PC-9 (cell line): ENCODE measurements at places on chromosomes 2 and 18.

- no peak for DNase-seq
Measured at GRCh38 chr18:3046216-3046808, 33.4 kb upstream of the LPIN2 start.

DNA sequence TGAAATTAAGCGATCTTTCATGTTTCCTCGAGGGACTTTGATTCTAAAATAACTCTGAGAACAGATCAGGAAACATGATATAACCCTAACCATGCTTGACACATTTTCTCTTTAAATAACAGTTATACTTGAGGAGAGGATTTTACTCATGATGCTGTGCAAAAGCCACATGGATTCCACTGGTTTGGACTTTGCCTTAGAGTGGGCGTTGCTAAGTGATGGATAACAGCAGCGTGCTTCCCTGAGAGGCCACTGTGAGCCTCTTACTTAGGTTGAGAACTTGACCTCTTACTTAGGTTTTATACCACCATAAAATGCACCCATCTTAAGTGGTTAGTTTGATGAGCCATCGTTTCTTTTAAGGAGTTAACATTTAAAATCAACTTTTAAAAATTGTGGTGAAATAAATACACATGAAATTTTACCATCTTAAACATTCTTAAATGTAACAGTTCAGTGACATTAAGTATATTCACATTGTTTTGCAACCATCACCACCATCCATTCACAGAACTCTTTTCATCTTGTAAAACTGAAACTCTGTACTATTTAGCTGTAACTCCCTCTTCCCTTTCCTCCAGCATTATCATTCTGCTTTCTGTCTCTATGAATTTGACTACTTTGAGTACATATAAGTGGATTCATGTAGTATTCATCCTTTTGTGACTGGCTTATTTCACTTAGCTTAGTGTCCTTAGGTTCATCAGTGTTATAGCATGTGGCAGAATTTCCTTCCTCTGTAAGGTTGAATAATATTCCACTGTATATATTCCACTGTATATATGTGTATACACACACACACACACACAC lies 22.6 kb downstream of the ANXA4 start:
- DNase-seq: no peak

DNA sequence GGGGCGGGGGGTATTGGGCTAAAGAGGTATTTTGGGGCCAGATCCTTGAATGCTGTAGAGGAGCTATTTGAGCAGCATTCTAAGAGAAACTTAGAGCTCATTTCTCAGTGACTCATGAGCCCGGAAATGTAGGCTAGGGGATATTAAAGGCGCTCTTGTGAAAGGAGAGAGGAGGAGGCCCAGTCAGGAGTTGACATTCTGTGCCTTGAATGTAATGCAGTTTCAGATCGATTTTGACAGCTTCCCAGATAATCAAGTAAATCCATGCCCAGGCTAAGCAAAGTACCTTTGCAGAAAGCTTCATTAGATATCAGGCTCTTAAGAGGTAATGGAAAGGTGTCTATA lies 1.5 kb downstream of the CAB39 start:
- no peak for DNase-seq

GRCh38 chr2:145849466-145849865 lies 1329.5 kb upstream of the ZEB2 start:
- DNase-seq: no peak

DNA sequence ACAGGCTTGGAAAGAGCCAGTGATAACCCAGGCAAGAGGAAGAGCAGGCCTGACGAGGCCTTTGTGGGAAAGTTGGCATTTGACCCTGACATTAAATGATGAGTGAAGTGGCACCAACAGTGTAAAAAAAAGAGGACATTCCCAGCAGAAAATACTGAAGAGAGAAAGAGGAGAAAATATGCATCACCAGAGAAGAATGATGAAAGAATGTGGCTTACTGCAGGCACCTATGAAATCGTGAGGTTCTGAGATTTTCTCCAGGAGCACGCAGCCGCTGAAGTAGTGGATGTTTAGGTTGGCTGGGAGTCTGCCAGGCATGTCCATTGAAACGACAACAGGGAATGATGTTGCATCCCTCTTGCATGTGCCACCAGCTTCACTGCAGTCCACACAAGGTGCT lies 13.8 kb downstream of the EHD3 start:
- no peak for DNase-seq

DNA sequence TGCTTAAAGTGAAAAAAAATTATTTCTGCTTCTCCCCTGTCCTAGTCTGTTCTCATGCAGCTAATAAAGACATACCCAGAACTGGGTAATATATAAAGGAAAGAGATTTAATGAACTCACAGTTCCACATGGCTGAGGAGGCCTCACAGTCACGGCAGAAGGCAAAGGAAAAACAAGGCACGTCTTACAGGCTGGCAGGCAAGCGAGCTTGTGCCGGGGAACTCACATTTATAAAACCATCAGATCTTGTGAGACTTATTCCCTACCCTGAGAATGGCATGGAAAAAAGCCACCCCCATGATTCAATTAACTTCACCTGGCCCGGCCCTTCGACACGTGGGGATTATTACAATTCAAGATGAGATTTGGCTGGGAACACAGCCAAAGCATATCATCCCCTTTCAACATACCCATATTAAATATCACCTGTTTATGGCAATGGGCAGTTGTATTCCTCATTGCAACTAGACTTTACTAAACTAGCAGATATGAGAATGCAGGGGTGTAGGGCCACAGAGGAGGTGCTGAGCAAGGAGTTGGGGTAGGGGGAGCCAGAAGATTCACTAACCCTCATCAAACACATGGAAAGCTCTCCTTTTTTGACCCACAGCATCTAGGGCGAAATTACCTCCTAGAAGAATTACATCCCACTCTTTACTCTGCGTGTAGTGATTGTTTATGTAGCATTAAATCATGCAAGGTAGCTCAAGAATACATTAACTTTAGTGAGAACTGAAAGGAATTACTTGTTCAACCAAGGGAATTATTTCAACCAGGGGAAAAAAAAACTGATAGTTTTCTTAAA lies 183.3 kb upstream of the DOK6 start:
- DNase-seq: no peak

GRCh38 chr18:61196750-61197149 lies 136.5 kb upstream of the CDH20 start:
- DNase-seq: no peak

DNA sequence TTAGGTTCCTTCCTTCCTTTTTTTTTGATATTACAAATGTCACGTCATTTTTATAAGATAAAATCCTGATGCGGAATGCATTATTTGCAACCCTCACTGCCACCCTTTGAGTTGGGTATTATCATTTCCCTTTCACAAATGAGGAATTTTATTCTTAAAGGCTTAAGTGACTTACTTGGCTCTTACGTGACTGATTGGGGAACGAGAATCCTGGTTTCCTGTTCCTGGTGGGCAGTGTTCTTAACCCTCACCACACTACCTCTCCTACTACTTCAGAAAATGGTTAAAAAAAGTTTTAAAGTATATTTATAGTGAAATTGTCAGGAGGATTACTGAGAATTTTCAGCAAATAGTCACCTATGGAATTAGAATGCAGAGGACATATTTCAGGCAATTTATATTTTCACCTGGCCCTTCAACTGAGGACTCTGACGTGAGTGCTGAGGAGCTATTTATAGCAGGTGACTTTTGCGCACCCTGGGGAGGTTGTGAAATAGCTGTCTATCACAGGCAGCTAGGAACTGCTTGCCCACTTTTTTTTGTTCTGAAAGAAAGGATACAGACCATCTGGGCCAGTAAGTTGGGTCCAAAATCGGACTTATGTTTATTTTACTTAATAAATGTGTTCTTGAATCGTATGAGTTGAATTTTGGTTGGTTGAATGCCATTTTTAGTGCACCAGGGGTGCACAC lies 18.7 kb upstream of the RASGRP3 start:
- DNase-seq: no peak

DNA sequence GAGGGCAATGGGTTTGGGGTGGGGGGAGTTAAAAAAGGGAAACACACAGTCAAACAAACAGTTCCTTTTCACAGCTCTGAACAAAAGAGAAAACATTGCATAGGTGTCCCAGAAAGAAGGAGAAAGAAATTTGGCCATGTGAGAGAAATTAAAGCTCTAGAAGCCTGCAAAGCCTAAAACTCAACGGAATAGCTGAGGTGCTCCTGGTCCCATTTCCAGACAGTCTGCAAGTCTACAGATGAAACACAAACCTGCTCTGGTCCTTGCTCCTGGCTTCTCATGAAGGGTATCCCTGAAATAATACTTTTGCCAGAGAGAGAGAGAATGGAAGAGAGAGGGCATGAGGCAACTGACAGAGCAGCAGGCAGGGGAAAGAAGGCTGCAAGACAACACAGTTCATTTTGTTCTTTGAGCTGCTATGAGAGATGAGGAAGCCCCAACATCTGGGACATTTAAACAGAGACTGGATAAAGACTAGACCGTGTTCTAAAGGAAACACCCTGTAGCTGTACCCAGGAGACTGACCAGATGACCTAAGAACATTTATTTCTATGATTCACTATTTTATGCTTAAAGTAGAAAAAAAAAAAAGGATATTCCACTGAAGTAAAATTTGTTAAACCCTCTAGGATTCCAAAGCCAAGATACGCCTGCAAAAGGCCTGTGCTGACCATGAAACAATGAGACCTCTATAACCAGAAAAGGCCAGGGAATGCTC lies 57.3 kb upstream of the CYP26B1 start:
- no peak for DNase-seq

DNA sequence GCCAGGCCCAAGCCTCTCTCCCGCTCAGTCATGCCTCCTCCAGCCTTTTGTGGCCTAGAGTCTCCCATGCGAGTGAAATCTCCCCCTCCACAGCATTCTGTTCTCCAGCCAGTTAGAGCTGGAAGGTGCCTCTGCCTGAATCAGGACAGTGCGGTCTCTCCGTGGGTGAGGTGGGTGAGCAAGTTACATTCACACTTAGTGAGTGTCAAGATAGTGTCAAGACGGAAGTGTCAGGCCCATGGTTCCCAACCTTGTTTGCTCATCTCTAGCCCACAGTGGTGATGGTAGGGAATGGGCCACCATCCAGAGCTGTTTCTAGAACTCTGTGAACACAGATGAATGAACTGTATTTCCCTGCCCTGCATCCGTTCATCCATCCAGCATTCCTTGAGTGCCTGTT lies 59.5 kb downstream of the LPIN1 start:
- DNase-seq: no peak
